ENCODE measurements at places on chromosomes 11 and 22. TPM values are rescaled to one million over a fixed set of nuclear protein-coding genes. Genes with fewer than 3 reads are reported as not detected.

DNA sequence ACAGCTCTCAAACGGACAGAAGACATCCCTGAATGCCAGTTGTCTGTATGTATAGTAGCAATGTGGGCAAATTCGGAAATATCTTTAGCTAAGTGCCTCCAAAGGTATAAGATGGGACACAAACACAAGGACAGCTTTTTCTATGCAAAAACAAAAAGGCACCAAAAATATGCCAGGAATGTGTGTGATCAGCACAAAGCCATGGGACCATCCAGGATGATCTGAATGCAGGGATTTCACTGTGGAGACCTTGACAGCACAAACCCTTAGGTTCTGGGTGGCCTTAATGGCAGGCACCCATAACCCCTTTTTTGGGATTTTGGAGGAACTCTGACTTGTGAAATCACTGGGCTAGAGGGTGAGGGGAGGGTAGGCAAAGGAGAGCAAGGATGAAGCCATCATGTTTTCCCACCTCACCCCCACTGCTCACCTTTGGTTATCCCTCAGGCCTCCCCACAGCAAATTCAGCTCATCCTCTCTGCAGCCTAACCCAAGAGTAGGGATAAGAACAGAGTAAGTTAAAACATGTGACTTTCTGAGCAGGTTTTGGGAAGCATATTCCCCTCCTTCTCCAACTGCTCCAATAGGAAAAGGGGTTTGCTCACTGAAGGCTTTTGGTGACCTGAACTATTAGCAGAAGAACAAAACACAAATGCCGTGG, 154.6 kb downstream of the SNX19 start:
- no peak overlapping the region for H3K27ac ChIP-seq
- DNase-seq, result no peak
- H3K4me1 ChIP-seq, result no peaks in the 10 kb centered on the region
- no peaks in the 10 kb centered on the region for H3K36me3 ChIP-seq
- no peak overlapping the region for H3K4me3 ChIP-seq

- peak; percentile 42 for DNase-seq
- no peak within 1 kb of the TSS for H3K27ac ChIP-seq
- H3K4me3 ChIP-seq, result peak within 1 kb of the TSS; percentile 39
- peaks cover 42% of the 10 kb centered on the region for H3K27me3 ChIP-seq
- H3K4me1 ChIP-seq, result peaks cover 68% of the 10 kb centered on the region
These were observed at the start of gene CD151 for GRCh38 chr11:832529-833113. Gene CD151, plus strand, starts transcription at chr11:832952. Its CDS starts 3,118 bp downstream, at chr11:836070.

DNA sequence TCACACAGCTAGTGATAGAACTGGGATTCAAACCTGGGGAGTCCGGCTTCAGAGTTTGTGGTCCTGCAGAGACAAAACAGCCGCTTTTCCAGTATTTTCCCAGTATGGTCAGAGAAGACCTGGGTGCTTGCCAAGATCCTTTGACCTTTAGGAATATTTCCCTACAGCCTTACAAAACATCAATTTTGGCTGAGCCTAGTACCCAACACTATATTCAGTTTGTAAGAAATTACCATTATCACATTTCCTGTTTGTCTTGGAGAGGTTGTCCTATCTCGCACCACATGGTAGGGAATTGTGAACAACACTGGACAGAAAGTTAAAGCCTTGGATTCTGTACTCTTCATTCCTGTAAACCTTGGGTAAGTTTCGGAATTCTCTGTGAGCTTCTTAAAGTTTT, 10.7 kb upstream of the NEU3 start:
- no peak for DNase-seq
- H3K27ac ChIP-seq, result no peak overlapping the region
- H3K4me1 ChIP-seq, result no peaks in the 10 kb centered on the region

GRCh38 chr22:40178417-40179409, 988 bp downstream of the TNRC6B start:
- no peaks in the 10 kb centered on the region for H3K36me3 ChIP-seq
- H3K4me3 ChIP-seq, result peak overlapping the region; percentile 74
- DNase-seq, result no peak
- peak overlapping the region; percentile 72 for H3K27ac ChIP-seq
- no peaks in the 10 kb centered on the region for H3K27me3 ChIP-seq
- peaks cover 56% of the 10 kb centered on the region for H3K4me1 ChIP-seq

VEGFB gene
- 39.7 TPM for total RNA-seq

APOA4 gene
- not detected for total RNA-seq

- H3K27ac ChIP-seq, result no peak overlapping the region
- peaks cover 2% of the 10 kb centered on the region for H3K36me3 ChIP-seq
- H3K4me1 ChIP-seq, result no peaks in the 10 kb centered on the region
- no peak for DNase-seq
- no peaks in the 10 kb centered on the region for H3K27me3 ChIP-seq
- no peak overlapping the region for H3K4me3 ChIP-seq
These were observed 52.2 kb downstream of the DNAJC24 start for GRCh38 chr11:31421820-31422219.

GRCh38 chr11:70108250-70108649, 30.1 kb downstream of the ANO1 start:
- H3K36me3 ChIP-seq, result no peaks in the 10 kb centered on the region
- H3K27me3 ChIP-seq, result no peaks in the 10 kb centered on the region
- H3K4me1 ChIP-seq, result no peaks in the 10 kb centered on the region
- no peak overlapping the region for H3K27ac ChIP-seq
- DNase-seq, result no peak
- no peak overlapping the region for H3K4me3 ChIP-seq

DNA sequence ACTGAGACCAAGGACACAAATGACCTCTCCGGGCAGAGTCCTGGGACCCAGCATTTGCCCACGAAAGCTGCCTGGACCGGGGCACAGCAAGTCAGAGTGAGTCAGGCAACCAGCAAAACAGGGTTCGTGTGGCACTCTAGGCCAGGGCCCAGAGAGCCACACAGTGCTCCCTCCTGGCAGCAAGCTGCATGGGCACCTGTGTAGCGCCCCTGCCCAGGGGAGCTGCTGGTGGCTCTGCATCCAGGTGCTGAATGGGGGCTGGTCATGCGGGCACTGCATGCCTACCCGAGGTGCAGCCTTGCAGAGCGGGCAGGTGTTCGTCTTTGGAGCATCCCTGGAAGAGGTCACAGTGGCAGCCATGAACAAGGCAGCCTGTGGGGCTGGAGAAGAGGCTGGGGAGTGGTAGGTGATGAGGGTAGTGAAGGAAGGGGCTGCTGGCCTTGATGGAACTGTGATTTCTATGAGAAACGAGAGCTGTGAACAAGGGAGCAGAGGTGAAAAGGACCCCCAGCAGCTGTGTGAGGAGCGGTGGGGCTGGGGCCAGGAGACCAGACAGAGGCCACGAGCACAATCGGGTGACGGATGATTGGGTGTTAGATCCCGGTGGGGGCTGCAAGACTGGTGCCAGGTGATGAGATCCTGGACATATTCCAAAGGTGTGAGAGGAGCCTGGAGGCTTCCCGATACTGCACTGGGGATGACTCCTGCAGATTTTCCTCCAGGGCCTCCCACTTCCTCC, 63.3 kb downstream of the DGCR2 start:
- no peaks in the 10 kb centered on the region for H3K27me3 ChIP-seq
- no peak overlapping the region for H3K27ac ChIP-seq
- H3K4me3 ChIP-seq, result no peak overlapping the region
- no peaks in the 10 kb centered on the region for H3K4me1 ChIP-seq
- DNase-seq, result no peak
- peaks cover 83% of the 10 kb centered on the region for H3K36me3 ChIP-seq

- no peaks in the 10 kb centered on the region for H3K27me3 ChIP-seq
- H3K4me3 ChIP-seq, result peak overlapping the region; percentile 15
- peaks cover 90% of the 10 kb centered on the region for H3K4me1 ChIP-seq
- H3K36me3 ChIP-seq, result peaks cover 92% of the 10 kb centered on the region
These were observed 113.7 kb downstream of the ETS1 start for GRCh38 chr11:128473636-128474035.

- H3K27ac ChIP-seq, result no peak overlapping the region
- no peaks in the 10 kb centered on the region for H3K27me3 ChIP-seq
- H3K36me3 ChIP-seq, result no peaks in the 10 kb centered on the region
- DNase-seq, result no peak
- peak overlapping the region; percentile 54 for H3K4me3 ChIP-seq
- peaks cover 22% of the 10 kb centered on the region for H3K4me1 ChIP-seq
These were observed 1.0 kb upstream of the GLB1L2 start for GRCh38 chr11:134330611-134331353.

SNX19 gene
- total RNA-seq, result 43.8 TPM

DNA sequence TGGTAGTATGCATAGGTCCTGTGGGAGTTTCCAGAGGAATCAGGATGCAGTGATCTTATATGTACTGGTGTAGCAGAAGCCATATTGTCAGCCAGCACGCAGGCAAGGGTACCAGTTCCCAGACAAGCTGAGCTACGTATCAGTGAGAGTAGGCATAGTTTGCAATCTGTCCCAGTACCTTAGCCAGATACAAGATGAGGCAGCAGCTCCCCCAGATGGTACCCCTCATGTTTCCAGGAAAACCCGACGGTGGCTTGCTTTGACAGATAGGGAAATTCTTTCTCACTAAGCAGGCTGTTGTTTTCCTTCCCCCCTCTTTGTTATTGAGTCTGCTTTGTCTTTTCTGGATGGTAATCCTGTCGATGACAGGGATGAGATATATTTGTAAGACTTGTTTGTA, 109.7 kb upstream of the RRM1 start:
- peaks cover 4% of the 10 kb centered on the region for H3K36me3 ChIP-seq
- no peak overlapping the region for H3K27ac ChIP-seq
- peaks cover 26% of the 10 kb centered on the region for H3K4me1 ChIP-seq
- no peak overlapping the region for H3K4me3 ChIP-seq

DNA sequence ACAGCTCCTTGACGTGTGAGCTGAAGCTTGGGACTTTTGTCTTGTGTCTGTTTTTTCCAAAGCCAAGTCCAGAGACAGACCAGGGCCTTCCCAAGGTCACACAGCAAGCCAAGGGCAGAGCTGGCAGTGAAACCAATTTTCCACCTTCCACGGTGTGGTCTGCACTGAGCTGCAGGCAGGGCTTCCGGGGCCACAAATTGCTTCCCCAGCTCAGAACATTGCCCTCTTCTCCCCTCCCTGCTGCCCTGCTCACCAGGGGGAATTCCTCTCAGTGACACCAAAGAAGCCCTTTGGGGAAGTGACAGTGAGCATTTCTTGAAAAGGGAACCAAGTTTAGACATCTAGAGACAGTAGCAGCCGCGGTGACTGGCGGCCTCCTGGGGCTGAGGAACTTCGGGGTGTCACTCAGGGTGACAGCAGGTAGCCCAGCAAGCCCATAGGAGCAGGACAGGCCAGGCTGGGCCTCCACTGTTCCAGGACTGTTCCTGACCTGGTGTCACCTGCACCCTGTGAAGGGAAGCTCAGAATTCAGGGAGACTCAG, 9.2 kb downstream of the FXYD2 start:
- no peaks in the 10 kb centered on the region for H3K36me3 ChIP-seq
- peaks cover 56% of the 10 kb centered on the region for H3K4me1 ChIP-seq
- no peaks in the 10 kb centered on the region for H3K27me3 ChIP-seq
- peak overlapping the region; percentile 1 for H3K4me3 ChIP-seq

DNA sequence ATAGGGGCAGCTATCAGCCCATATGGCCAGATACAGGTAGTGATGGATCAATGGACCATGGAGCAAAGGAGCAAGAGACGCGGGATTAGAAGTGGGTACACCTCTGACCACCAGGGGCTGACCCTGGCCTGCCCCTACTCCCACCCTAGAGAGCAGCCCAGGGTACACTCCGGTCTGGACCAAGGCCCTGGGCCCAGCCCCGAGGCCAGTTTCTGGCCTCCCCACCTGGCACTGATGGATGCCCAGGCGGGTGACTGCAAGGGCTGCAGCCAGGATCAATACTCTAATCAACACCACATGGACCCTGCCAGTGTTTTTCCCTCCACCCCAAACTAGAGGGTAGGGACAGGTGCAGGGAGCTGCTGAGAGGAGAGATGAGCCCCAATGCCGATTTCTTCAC, 74.1 kb upstream of the NECTIN1 start:
- H3K36me3 ChIP-seq, result no peaks in the 10 kb centered on the region
- H3K4me3 ChIP-seq, result no peak overlapping the region
- DNase-seq, result no peak
- no peaks in the 10 kb centered on the region for H3K27me3 ChIP-seq
- no peak overlapping the region for H3K27ac ChIP-seq

- H3K27ac ChIP-seq, result no peak overlapping the region
- H3K4me3 ChIP-seq, result no peak overlapping the region
- H3K27me3 ChIP-seq, result no peaks in the 10 kb centered on the region
- peaks cover 56% of the 10 kb centered on the region for H3K4me1 ChIP-seq
- no peaks in the 10 kb centered on the region for H3K36me3 ChIP-seq
- no peak for DNase-seq
These were observed 908 bp downstream of the TRPM5 start for GRCh38 chr11:2443406-2443805.

TUBA8 gene
- 1.1 TPM for total RNA-seq

GRCh38 chr11:68146010-68146540, 24.9 kb upstream of the CHKA start:
- no peak for DNase-seq
- no peak overlapping the region for H3K27ac ChIP-seq
- H3K36me3 ChIP-seq, result no peaks in the 10 kb centered on the region
- H3K27me3 ChIP-seq, result no peaks in the 10 kb centered on the region

ZBTB16 gene
- 19.1 TPM for total RNA-seq

DNA sequence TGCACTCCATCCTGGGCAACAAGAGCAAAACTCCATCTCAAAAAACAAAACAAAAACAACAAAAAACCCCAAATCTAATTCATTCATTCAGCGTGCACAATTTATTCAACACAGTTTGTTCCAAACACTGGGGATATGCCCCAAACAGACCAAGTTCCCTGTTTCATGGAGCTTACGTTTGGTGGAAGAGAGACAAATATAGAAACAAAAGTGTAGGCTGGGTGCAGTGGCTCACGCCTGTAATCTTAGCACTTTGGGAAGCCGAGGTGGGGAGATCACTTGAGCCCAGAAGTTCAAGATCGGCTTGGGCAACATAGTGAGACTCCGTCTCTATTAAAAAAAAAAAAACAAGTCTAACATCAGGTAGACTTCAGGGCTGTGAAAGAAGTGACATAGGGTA, 52.4 kb downstream of the PTPRJ start:
- peaks cover 56% of the 10 kb centered on the region for H3K4me1 ChIP-seq
- H3K27me3 ChIP-seq, result no peaks in the 10 kb centered on the region
- DNase-seq, result no peak
- H3K36me3 ChIP-seq, result peaks cover 13% of the 10 kb centered on the region
- H3K4me3 ChIP-seq, result no peak overlapping the region
- no peak overlapping the region for H3K27ac ChIP-seq

- peaks cover 3% of the 10 kb centered on the region for H3K27me3 ChIP-seq
- H3K4me3 ChIP-seq, result no peak overlapping the region
- H3K36me3 ChIP-seq, result no peaks in the 10 kb centered on the region
- DNase-seq, result no peak
These were observed 14.0 kb downstream of the OR8A1 start for GRCh38 chr11:124583781-124584180.

GRCh38 chr11:134945993-134946392, 534.0 kb upstream of the B3GAT1 start:
- DNase-seq, result no peak
- no peaks in the 10 kb centered on the region for H3K36me3 ChIP-seq
- H3K4me3 ChIP-seq, result no peak overlapping the region

GRCh38 chr11:86120807-86121206, 51.9 kb upstream of the PICALM start:
- H3K4me3 ChIP-seq, result no peak overlapping the region
- no peaks in the 10 kb centered on the region for H3K36me3 ChIP-seq
- H3K27me3 ChIP-seq, result no peaks in the 10 kb centered on the region
- H3K4me1 ChIP-seq, result peaks cover 10% of the 10 kb centered on the region
- no peak overlapping the region for H3K27ac ChIP-seq

Data from CD4-positive, alpha-beta T cell (primary cell).